NCI-H1436 treated with DMSO at 0.1 percent for 48 hours (cell line): ENCODE measurements at places on chromosomes 13 and 19.

DNA sequence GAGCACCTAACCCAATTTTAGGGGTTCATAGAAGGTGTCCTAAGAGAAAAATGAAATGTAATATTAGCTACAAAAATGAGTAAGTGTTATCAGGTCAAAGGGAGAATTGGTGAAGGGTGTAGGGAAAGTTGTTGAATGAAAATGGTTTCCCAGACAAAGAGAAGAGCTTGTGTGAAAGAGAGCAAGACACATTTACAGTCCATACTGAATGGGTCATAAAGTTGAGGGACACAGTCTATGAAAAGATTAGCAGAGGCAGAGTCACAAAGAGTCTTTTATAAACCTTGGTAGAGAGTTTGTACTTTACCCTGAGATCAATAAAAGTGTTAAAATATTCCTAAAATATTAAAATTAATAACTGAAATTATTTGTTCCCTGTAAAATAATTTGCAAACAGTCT, 759.4 kb downstream of the DIAPH3 start:
- DNase-seq, result no peak

- DNase-seq, result no peak
Measured at GRCh38 chr13:51804295-51805172, 571 bp upstream of the DHRS12 start.

DNA sequence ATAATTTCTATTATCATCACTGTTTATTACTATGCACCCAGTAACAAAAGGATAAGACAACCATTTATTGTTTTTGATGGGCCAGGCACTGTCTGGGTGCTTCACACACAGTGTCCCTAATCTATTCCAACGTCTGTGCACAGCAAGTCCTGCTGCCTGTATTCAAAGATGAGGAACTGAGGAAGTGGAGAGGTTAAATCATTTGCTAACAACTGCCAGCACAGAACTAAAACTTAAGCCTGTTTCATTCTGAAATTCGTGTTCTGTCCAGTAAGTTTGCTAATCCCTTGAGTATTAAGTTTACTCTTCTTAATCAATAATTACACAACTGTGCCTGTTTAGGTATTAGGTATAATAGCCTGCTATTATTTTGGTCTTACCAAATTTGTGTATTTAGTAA, 41.9 kb downstream of the TEX26 start:
- DNase-seq, result no peak

GRCh38 chr13:27126859-27127258, 44.8 kb downstream of the USP12 start:
- DNase-seq, result no peak

GRCh38 chr13:97235549-97236231, 13.6 kb downstream of the MBNL2 start:
- DNase-seq, result no peak

DNA sequence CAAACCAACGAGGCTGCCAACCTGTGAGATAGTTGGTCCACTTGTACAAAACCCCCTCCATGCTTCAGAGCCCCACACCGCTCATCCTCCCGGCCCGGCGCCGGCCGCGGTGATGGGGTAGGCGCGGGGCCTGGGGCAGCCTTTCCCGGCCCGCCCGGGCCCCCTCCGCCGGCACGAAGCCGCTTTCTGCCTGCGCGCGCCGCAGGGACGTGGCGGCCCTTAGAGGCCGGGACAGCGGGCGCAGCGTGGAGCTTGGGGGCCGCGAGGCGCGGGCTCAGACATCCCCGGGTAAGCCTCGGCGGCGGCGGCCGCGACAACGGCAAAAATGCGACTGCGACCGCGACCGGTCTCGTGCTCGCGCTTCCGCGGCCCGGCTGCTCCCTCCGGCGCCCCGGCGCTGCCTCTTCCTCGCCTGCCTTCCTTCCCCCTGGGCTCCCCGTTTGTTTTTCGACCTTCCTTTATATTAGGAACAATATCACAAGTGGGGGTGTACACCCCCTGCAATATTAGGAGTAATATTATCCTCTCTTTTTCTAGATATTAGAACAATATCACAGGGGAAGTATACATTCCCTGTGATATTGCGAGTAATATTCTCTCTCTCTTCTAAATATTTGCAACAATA, 53.9 kb upstream of the CEACAM21 start:
- no peak for DNase-seq

DNA sequence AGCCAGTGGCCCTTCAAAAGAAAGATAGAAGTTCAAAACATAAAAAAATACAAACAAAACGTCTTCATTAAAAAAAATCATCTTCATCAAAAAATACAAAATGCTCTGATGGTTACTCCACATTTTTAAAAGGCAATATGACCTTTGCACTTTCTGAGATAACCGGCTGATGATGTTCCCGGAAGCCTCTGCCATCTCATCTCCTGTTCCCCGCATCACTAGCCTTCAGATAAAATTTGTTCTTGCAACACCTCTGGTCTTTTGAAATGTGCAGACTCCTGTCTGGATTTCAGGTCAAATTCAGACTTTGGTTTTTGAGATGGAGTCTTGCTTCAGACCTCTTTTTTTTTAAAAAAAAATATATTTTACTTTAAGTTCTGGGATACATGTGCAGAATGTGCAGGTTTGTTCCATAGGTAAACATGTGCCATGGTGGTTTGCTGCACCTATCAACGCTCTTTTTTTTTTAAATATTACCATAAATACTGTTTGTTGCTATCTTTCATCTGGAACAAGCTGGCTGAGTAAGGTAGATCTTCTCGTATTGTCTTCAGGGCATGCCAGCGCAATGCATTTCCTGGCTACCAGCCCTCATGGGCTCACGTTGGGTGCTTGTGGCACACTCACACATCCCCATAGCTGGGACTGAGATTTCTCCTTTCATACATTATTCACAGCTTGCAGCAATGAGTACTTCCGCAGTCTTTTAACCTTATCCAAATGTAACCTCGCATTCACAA, 418.9 kb upstream of the ARGLU1 start:
- no peak for DNase-seq

GRCh38 chr19:34432797-34433196, 4.6 kb downstream of the UBA2 start:
- no peak for DNase-seq
